Kidney (tissue), 22 donors: ENCODE measurements at places on chromosomes 13 and 19.
A peak's percentile ranks its signal among the peaks of the same experiment; 100 is the strongest.

DNA sequence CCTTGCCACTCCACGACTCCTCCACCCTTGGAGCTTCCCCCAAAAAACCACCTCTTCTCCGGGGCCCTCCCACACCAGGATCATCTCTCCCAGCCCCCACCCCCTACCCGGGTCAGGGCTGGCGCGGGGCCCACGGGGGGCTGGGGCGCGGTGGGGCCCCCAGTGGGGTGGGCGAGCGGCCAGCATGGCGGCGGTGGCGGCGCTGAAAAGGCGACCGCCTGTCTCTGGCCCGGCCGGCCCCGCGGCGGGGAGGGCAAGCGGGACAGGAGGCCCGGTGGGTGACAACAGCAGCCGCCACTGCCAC, 850 bp downstream of the DYRK1B start:
- DNase-seq = no peak

GRCh38 chr13:44364345-44365000, 9.2 kb upstream of the SERP2 start:
- no peak for DNase-seq

- DNase-seq = peak; percentile 43
These were observed 215.2 kb downstream of the NBEA start for GRCh38 chr13:35157143-35157755.

- peak; percentile 59 for DNase-seq
These were observed 153.9 kb downstream of the TEX29 start for GRCh38 chr13:111474136-111475002.

DNA sequence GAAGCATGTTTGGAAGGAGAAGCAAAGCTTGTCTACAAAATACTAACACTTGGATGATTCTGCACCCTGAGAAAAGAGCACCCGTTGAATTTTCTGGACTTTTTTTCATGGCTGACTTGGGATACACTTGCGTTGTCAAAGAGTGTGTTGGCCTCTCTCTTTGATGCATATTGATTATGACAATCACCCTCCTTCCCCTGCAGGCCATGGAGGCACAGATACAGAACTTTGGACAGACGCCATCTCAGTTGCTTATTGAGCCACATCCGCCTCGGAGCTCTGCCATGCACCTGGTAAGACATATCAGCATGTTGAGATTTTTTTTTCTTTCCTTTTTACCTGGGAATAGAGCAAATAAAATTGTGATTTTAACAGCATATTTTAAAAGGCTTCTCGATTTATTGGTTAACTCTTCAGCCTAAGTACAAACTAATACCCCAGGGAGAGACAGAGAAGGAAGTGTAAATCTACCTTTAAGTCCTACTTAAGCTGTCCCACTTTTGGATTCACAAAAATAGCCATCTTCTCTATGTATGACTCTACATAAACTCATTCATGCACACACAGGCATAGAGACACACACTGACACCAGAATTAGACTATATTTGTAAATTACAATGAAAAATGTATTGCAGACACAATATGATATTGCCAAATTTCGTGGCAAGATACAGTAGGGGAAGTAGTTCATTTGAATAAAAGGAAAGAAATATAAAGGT, 169.7 kb upstream of the MAB21L1 start:
- no peak for DNase-seq

DNA sequence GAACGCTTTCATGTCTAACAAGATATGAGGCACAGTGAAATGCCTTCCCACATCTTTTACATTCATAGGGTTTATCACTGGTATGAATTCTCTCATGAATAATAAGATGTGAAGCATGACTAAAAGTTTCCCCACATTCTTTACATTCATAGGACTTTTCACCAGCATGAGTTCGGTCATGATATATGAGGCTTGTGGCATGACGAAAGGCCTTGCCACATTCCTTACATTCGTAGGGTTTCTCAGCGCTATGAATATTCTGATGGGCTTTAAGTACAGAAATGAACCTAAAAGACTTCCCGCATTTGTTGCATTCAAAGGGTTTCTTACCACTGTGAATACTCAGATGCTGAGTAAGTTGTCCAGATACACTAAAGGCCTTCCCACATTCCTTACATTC, 21.3 kb downstream of the ZNF607 start:
- DNase-seq = no peak

GRCh38 chr19:38182536-38183210, 41.3 kb downstream of the DPF1 start:
- DNase-seq = no peak
